Upper lobe of left lung (tissue), 6 donors: ENCODE measurements at places on chromosomes 12 and 14. TPM values are rescaled to one million over a fixed set of nuclear protein-coding genes. Genes with fewer than 3 reads are reported as not detected.
A peak's percentile ranks its signal among the peaks of the same experiment; 100 is the strongest.

KRT5 gene
- not detected for total RNA-seq

- peaks cover 28% of the 10 kb centered on the region for H3K4me1 ChIP-seq
- DNase-seq = no peak
- H3K4me3 ChIP-seq = peak overlapping the region; percentile 93
- H3K27ac ChIP-seq = no peak overlapping the region
- no peaks in the 10 kb centered on the region for H3K27me3 ChIP-seq
These were observed 1.3 kb downstream of the GPN3 start for GRCh38 chr12:110466791-110467190.

DNA sequence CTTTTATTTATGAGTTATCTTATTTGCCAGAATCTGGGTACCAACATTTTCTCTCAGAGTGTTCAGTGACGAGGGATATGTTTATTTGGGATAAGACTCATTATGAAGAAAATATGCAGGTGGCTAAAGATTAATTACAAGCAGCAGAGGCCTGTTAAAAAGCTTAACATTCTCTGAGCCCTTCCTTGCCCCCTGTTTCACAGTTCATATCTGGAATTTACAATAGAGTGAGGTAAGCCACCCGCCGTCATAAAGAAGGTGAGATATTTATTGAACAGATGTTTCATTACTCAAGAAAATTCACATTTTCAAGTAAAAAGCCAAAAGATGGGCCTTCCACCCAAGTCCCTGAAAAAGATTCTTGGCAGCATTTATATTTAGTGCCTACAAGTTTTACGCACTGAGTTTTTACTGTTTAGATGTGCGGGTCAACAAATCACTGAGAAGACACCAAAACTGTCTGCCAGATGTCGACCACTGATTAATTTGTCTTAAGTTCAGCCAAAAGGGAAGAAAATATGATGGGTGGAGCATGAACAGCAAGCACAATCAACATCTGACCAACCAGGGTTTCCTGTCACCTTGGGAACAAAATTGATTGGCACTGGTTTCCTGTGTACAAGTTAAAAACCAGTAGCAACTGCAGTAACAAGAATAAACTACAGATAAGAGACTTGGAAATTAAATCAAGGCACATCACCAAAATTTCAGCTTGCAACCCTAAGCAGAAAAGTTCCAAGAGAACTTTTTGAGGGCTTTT lies 85.5 kb upstream of the PTPRB start:
- H3K27me3 ChIP-seq = no peaks in the 10 kb centered on the region
- H3K4me1 ChIP-seq = peaks cover 7% of the 10 kb centered on the region
- DNase-seq = no peak
- peak overlapping the region; percentile 74 for H3K27ac ChIP-seq

- H3K4me3 ChIP-seq = no peak overlapping the region
- H3K27ac ChIP-seq = no peak overlapping the region
- H3K4me1 ChIP-seq = peaks cover 18% of the 10 kb centered on the region
- DNase-seq = no peak
- no peaks in the 10 kb centered on the region for H3K27me3 ChIP-seq
These were observed 200.2 kb upstream of the NUDT4 start for GRCh38 chr12:93177208-93178153.

BMAL2 gene
- 4.8 TPM for total RNA-seq

GRCh38 chr14:61719344-61720293 lies 24.3 kb downstream of the HIF1A start:
- no peak overlapping the region for H3K4me3 ChIP-seq
- no peak overlapping the region for H3K27ac ChIP-seq
- peaks cover 9% of the 10 kb centered on the region for H3K36me3 ChIP-seq
- peaks cover 15% of the 10 kb centered on the region for H3K4me1 ChIP-seq

DNA sequence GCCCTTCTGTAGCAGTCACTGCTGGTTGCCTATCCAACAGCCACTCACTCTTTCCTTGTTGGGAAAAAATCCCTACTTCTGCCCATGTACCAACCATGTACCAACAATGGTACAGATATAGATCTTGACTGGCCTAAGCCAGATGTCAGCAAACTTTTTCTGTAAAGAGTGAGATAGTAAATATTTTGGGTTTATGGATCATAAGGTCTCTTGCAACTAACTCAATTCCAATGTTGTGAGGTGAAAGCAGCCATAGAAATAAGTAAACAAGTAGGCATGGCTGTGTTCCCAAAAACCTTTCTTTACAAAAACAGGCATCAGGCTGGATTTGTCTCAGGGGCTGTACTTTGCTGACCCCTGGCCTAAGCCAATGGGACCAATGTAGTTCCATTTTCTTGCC lies 73.5 kb downstream of the ARMH4 start:
- H3K27ac ChIP-seq = no peak overlapping the region
- H3K4me1 ChIP-seq = no peaks in the 10 kb centered on the region
- no peak for DNase-seq
- H3K27me3 ChIP-seq = no peaks in the 10 kb centered on the region

DNA sequence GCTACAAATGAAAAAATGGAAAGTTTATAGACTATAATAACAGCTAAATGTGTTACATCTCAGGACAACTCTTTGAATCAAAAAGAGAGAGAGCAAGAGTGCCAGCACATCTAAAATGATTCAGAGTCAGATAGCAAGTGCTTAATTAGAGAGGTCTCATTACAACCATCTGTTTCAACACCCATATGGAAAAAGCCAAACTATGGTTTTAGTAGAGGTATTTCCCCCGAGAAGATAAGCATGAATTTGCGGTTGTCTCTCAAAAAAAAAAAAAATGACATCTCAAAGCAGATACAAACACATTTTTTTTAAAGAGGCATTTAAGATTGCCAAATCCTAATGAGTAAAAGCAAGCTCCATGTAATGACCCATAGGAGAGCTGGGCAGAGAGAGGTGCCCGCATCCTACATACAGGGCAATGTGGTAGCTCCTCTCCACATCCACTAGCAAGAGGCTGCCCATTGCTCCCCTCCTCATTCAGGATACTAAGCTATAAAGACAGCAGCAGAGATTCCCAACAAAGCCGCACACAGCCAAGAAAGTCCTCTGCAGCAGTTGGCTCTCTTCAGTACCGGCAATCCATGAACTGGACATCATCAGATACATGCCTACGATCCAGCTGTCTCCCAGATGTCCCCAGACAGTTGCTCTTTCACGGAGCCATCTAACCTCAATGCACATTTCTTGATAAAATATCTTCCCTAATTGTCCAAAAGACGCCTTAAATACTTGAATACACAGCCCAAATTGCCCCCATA lies 100.4 kb downstream of the EFCAB11 start:
- no peak for DNase-seq
- no peak overlapping the region for H3K27ac ChIP-seq
- H3K27me3 ChIP-seq = no peaks in the 10 kb centered on the region
- no peaks in the 10 kb centered on the region for H3K36me3 ChIP-seq
- no peak overlapping the region for H3K4me3 ChIP-seq
- no peaks in the 10 kb centered on the region for H3K4me1 ChIP-seq

GLIPR1L1 gene
- not detected for total RNA-seq

GRCh38 chr12:1890810-1891209 lies 27.6 kb downstream of the CACNA2D4 start:
- no peak overlapping the region for H3K27ac ChIP-seq
- H3K4me1 ChIP-seq = no peaks in the 10 kb centered on the region
- no peaks in the 10 kb centered on the region for H3K36me3 ChIP-seq
- no peaks in the 10 kb centered on the region for H3K27me3 ChIP-seq
- DNase-seq = no peak
- H3K4me3 ChIP-seq = no peak overlapping the region

DNA sequence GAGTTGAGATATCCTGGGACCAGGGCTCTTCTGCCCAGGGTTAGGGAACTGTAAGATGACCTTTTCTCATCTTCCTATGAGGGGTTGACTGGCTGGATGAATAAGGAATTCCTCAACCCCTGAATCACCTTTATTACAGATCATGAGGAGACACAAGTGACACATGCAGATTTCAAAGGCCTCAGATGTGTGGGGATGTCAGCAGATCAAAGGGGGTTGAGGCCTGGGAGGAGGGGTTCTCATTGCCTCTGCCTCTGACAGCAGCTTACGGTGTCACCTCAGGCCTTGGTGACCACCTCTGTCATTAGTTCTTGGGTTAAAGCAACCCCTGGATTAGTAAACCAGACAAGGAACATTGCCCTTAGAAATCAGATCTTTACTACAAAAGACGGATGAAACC lies 2.1 kb upstream of the KRT72 start:
- no peaks in the 10 kb centered on the region for H3K36me3 ChIP-seq
- no peak overlapping the region for H3K27ac ChIP-seq
- no peak overlapping the region for H3K4me3 ChIP-seq
- H3K27me3 ChIP-seq = peaks cover 11% of the 10 kb centered on the region
- DNase-seq = no peak

- peaks cover 6% of the 10 kb centered on the region for H3K4me1 ChIP-seq
- no peaks in the 10 kb centered on the region for H3K36me3 ChIP-seq
- no peak overlapping the region for H3K27ac ChIP-seq
- peak; percentile 45 for DNase-seq
- peak overlapping the region; percentile 19 for H3K4me3 ChIP-seq
- no peaks in the 10 kb centered on the region for H3K27me3 ChIP-seq
These were observed 113.4 kb upstream of the PELI2 start for GRCh38 chr14:56004786-56005185.
